Right atrium auricular region (tissue), 2 donors: ENCODE measurements at places on chromosomes 12 and 14.

DNA sequence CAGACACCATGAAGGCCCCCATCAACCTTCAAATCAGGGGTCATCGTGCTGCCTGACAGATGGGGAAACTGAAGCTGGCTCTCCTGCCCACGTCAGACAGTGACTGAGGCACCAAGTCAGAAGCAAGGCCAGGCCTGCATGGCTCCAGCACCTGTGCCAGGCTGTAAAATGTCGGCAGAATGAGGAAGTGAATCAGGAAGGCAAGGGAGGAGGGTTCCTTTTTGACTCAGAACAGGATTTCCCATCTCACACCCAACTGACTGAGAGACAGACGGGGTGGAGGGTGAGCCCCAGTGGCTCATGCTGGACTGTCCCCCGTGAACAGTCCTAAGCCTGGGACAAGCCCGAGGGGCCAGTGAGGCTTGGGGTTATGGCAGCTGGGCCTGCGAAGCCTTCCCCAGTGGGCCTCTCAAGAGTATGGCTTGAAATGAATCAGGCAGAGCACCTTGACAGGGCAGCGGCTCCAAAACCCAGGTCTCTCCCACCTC is 20.9 kb downstream of the SYNE3 start:
- no peak for DNase-seq

GRCh38 chr12:103697971-103698751 is 111.1 kb downstream of the STAB2 start:
- DNase-seq = no peak

DNA sequence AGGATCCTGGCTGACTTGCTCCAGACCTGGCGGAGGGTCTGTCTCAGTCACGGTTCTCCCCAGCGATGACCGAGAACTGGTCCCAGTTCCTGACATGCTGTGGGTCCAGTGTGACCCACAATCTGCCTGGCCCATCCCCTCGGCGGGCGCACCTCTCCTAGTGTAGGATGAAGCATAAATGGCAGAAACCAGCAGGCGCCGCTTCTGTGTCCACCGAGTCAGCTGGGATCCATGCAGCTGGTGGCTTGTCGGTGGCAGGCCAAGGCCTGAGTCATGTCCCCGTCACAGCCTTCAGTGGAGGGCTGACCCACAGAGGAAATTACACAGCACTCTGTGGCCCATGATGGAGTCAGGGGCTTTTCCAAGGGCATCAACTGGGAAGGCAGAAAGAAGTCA is 38.5 kb downstream of the NFKBIA start:
- no peak for DNase-seq

DNA sequence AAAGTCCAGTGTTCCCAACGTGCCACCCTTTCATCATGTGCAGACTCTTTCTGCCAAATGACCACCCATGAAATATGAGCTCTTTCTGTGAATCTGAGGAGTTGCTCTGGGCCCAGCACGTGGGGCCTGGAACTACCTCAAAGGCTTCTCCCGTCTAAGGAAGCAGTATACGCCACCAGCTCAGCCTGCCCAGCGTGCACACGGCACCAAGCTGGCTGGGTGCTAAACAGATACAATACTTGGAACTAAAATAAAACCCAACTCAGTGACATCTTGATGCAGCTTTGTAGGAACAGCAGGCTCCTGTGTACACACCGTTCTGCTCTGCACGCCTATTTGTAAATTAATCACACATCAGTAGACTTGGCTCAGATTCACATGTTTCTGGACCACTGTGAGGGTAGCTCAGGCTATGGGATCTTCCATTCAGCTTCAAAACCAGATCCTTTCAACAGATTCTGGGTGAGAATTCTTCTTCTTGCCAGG is 74.8 kb downstream of the ARL6IP4 start:
- DNase-seq = no peak

GRCh38 chr14:58239244-58240195 is 5.1 kb upstream of the PSMA3 start:
- peak; percentile 80 for DNase-seq

- DNase-seq = no peak
Observed at GRCh38 chr12:52313926-52314325, 7.3 kb downstream of the KRT83 start.

DNA sequence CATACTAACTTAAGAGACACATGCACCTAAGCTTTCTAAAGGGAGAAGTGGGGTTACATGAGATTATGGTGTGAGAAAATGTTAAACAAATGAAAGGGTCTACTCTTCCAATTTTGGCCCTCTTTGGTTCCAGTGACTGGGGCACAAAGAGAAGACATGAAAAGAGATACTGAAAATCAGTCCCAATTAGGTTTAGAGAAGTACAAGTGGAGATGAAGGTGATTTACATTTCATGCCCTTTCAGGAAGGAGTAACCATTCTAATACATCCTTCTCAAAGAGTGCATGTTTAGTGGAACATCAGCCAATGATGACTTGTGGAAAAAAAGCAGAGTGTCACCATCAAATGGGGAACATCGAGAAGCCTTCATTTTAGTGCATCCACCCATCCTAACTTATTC is 14.4 kb downstream of the MGP start:
- no peak for DNase-seq

- DNase-seq = no peak
Observed at GRCh38 chr12:54126029-54126695, 62.6 kb downstream of the SMUG1 start.

DNA sequence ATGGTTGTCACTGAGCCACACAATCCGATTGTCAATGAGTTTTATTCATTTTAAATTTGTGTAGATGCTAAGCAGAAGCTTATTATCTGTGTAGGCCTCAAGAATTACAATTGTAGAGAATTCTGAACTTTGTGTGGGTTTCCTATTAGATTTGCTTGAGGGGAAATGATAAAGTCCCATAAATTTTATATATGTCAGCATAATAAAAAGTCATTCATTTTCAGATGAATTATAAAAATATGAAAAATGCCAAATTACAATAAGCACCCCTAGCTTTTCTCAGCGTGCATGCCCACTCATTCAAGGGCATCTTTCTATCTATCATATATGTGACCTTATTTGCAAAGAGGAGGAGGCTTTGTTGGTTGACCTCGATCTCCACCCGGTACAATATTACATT is 1041.1 kb upstream of the FOXG1 start:
- DNase-seq = no peak

DNA sequence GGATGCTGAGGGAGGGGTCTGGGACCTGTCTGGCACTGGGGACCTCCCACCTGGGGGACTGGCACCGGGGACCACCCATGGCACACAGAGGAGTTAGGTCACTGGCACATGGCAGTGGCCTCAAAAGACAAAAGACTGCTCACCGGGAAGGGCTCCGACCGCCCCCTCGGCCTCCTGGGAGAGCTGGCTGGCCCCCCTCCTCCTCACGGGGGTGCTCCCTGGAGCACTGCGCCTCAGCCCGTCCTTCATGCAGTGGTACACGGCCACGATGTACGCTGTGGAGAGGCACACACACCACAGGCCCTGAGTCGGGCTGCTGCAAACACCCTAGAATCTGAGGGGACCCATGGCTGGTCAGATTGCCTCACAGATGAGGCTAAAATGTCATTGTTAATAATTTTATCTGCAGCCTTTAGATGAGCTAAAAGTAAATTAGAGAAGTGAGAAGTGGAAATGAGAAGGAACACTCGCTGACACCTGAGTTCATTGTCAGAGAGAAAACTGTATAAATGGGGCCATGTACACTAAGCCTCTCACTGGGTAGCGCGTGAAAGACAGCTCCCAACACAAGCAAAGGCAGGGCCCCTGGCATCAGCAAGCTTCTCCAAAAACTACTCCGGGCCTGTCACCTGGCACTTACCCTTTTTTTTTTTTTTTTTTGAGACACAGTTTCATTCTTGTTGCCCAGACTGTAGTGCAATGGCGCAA is 14.1 kb downstream of the P2RX2 start:
- DNase-seq = no peak
